ENCODE measurements at places on chromosomes 5 and 9.

DNA sequence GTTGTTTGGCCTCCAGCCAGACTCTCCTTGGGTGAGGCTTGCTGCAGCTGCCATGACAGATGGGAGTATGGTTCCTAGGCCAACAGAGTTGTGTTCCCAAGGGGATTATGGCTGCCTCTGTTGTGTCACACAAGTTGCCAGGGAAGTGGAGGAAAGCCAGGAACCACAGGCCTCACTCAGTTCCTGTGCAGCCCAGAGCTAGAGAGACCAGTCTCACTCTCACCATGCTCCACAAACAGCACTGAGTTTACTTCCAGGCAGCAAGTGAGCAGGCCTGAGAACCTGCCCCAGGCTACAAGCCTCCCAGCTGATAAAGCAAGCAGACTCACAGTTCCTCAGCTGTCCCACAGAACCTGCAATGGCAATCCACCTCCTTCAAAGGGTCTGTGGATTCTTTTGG, 273.6 kb upstream of the TAS2R1 start:
- no peak for DNase-seq

GRCh38 chr9:91101611-91102168, 260.0 kb downstream of the AUH start:
- no peak for DNase-seq

DNA sequence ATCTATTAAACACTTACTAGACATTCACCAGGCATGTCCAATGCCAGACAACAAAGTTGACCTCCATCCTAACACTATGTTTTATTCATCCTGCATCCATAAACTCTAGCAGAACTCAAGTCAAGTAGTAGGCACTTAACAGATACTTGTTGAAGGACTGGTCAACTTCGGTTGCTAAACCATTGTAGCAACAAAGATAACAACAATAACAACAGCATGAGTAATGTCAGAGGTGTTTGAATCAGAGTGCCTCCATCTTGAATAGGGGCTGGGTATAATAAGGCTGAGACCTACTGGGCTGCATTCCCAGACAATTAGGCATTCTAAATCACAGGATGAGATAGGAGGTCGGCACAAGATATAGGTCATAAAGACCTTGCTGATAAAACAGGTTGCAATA, 180.5 kb upstream of the ZNF462 start:
- DNase-seq: no peak

DNA sequence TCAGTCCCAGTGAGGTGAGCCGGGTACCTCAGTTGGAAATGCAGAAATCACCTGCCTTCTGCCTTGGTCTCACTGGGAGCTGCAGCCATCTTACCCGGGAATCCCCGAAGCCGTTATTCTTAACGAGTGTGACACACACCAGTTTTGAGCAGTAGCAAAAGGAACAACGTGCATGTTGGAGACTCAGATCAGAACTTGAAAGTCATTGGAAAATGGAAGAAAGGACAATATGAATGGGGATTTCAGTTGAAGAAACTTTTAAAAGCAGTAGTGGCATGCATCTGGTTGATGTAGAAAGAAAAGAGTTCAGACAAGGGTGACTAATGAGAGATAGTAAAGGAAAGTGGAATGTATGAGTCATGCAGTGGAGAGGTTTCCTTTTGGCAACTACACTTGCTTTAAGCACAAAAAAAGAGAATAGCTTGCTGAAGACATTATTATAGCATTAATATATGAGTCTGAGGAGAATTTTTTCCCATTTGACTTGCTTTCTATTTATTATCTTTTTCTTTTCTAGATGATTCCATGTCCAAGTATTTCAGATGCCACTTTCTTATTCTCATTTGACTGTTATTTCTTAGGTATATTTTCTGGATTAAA, 44.4 kb upstream of the ANKDD1B start:
- DNase-seq: peak; percentile 34

GRCh38 chr5:160023007-160023907, 14.3 kb downstream of the TTC1 start:
- DNase-seq: no peak

DNA sequence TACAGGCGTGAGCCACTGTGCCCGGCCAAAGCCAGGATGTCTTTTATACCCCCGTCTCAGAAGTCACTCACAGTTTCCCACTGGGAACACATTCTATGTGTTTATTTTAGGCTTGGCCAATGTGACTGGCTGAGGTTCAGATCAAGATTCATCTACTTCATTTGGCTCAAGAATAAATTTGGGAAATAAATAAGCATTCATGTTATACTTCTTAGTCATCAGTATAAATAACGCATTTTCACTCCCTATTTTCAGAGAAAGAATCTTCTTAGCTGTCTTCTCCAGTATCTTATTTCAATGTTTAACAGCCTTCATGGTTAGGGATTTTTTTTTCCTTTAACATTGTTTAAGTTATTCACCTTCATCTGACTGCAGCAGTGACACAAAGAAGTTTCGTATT, 11.8 kb downstream of the S100Z start:
- peak; percentile 33 for DNase-seq

- peak; percentile 65 for DNase-seq
Measured at GRCh38 chr5:157651623-157652376, 438 bp downstream of the SOX30 start.

GRCh38 chr5:158898185-158899177, 201.2 kb downstream of the EBF1 start:
- no peak for DNase-seq

GRCh38 chr5:146860213-146860893, 18.2 kb downstream of the PPP2R2B start:
- DNase-seq: peak; percentile 55

DNA sequence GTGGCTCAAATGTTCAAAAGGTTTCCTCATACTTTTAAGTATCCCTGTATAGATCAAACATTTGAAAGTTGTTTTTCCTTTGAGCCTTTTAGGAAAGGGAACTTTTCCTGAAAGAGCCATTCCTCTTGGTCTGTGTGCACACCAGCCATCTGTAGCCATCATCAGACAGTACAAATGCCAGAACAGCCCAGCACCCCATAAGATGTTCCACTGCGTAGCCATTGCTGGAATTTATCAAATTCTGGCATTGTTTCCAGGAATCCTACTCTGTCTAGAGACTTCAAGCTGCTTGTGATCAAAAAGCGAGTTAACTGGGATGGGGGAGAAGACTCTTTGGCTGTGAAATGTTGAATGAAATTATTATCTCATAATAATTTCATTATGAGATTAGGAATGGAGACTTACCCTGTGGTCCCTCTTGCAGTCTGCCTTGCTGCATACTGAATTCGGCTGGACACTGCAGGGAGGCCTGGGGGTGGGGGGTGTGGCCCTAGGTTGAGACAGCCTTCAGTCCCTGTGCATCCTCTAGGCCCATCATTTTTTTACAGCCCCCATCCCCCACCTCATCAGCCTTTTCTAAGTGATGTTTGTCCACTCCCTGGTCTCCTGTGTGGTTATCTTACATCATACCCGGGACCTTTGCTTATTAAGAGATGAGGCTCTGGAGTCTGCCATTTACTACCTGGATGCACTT, 99.8 kb downstream of the RALGPS1 start:
- DNase-seq: no peak

DNA sequence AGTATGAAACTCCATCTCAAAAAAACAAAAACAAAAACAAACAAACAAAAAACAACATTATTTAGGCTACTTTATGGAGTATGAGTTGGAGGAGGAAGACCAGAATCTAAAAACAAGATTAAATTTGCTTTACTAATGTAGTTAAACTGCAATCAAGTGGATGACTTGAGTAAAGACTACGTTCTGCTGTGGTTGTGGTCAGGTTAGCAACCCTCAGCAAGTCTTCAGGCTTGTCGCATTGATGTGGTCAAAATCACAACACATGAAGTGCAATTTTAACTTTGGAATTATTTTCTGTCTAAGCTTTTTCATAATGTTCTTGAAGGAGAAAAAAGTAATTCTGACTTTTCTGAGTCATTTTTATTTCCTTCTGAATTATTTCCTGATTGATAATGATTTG, 43.1 kb downstream of the PDE6A start:
- no peak for DNase-seq

- no peak for DNase-seq
Measured at GRCh38 chr5:1473746-1474145, 28.5 kb upstream of the SLC6A3 start.

- no peak for DNase-seq
Measured at GRCh38 chr5:130890610-130891009, 274.4 kb downstream of the HINT1 start.

GRCh38 chr9:113350937-113351336, 1.6 kb downstream of the BSPRY start:
- DNase-seq: no peak

DNA sequence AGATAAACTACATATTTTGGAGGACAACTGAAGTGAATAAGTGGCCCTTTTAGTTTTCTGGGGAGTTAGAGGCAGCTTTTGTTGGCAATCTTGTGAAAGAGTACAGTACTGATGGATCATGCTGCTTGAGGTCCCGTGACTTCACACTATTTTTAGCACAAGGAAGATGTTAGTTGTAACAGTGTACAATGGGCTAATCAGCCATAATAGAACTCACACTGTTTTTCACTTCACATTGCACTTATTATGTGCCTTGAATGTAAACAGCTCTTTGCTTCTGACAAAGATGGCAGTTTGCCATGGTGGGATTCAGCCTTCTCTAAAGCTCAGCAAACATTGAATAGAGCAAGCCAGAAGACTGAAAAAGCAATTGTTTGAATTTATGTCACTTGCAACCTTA, 176.7 kb upstream of the ZNF608 start:
- no peak for DNase-seq

DNA sequence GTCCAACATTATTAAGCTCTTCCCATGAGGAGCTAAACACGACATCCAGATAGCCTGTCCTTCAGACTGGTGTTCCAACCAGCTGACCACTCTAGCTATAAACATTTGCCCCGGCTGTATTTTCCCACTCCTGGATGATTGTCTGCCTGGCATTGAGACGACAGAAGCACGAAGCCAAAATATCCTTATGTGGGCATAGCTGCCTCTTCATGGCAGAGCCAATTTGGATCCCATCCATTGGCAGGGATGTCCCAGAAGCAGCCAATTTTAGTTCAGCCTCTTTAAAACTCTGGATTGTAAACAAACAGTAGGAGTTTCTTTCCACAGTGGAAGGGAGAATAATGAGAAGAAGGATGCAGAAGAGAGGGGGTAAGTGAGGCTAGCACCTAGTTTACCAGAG, 507.6 kb downstream of the CETN3 start:
- no peak for DNase-seq

- DNase-seq: no peak
Measured at GRCh38 chr5:76849419-76850291, at the start of gene S100Z. S100Z (plus strand) TSS chr5:76850014; CDS start chr5:76875360, 25,346 bp downstream.

DNA sequence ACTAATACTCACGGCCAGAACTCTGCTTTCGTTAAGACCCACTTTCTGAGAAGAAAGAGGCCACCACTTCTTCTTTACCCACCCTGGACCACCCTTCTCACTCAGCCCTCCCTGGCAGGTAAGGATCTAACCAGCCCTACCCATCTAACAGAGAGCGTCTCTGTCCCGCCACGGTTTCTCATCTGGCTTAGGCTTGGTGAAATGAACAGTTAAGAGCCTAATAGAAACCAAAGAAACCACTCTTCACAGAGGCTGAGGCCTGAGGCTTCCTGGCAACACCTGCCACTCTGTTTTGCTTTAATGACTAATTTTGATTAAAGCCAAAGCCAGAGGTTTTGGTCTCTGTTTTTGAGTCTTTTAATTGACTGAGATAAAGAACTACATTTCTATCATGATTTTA, 354.1 kb upstream of the SLC30A5 start:
- DNase-seq: no peak

- no peak for DNase-seq
Measured at GRCh38 chr5:45623832-45624231, 72.3 kb downstream of the HCN1 start.

- no peak for DNase-seq
Measured at GRCh38 chr5:4233671-4234070, 638.0 kb downstream of the IRX1 start.

DNA sequence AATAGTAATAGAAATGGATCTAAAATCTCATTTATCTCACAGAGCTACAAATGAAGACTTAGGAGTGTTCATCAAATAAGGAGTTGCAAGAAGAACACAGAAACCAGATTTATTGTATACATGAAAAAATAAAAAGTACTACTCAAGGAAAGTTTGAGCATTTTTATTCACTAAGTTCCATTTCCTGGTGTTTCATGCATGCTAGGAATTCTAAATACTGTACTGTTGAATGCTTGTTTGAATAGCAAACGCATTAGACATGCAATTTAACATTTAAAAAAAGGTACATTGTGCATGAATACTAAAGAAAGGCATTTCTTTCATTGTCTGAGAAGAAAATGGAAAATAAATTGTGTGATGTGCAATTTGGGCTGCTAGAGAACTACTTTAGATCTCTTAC, 52.1 kb downstream of the C6 start:
- DNase-seq: no peak

GRCh38 chr5:148343603-148344487, 8.5 kb downstream of the SPINK9 start:
- DNase-seq: no peak

DNA sequence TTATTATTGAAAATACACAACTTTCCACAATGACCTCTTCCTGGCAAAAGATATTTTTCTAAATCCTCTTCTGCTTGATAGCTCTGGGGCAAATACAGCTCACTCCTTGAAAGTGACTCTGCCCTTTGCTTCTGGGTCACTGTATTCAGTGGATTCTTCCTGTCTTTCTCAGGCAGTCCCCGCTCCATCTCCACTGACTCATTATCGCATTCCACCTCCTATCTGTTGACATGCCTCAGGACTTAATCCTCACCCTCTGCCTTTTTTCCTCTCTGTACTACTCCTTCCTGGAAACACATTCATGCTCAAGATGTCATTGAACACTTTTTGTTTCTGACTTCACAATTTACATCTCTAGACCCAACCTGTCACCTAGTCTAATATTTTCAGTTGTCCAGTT, 8.4 kb upstream of the RGS7BP start:
- no peak for DNase-seq

DNA sequence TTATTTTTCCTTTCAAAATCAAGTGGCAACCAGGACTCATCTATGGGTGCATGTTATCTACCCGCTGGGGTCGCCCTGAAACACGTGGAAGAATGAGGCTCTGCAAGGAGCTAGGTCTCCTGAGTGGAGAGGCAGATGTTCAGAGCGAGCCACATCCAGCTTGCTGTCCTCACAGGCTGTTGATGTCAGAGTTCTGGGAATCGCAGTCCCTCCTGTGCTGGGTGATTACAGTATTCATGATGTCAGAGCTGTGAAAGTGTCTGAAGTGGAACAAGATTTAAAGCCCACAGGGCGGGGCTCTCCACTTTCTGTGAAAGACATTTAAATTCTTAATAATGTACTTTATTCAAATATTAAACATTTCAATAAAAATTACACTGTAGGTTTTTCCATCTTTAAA, 24.4 kb upstream of the LMX1B start:
- no peak for DNase-seq

- DNase-seq: no peak
Measured at GRCh38 chr5:174459832-174460448, 264.4 kb upstream of the MSX2 start.

- peak; percentile 37 for DNase-seq
Measured at GRCh38 chr9:8706531-8706930, 907.0 kb upstream of the DMAC1 start.

GRCh38 chr5:126503602-126504104, 80.4 kb downstream of the GRAMD2B start:
- no peak for DNase-seq
